ENCODE measurements at places on chromosomes 5 and 9. TPM values are rescaled to one million over a fixed set of nuclear protein-coding genes. Genes with fewer than 3 reads are reported as not detected.

Gene EDIL3
- total RNA-seq = 4.0 TPM

Gene GCNT4
- total RNA-seq = 2.3 TPM

DNA sequence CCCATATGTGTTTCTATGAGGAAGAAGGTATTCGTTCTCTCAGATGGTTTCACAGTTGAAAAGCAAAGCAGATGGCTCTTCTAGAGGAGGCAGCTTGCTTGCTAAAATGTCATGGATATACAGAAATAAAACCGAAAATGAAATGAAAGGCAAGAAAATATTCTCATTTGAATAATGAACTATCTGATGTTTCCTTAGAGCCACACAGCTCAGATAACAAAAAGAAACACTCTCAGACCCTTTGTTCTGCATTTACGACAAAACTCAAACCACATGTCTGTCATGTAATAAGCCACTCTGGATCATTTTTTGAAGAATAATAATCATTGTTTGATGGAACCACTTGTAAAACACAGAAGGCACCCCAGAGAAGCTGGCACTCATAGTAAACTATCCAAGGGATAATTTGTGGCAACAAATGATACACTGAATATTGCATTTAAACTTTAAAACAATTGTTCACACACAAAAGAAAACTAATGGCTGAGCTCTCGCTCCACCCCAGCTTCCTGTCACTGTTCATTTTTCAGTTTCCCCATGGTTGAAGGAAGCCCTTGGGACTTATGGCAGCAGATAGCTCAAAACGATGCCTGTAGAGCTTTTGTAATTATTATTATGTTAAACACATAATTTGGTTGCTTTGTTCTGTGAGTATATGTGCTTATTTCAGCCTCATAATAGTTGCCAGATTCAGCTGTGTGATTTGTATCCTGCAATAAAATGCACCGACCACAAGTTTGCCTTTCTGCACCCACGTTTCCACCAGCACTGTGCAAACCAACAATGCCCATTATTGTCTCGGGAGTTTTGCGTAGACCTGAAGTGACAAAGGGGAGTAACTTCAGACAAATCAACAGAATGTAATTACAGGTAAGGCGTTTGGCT lies 256.0 kb downstream of the TMEM167A start:
- no peaks in the 10 kb centered on the region for H3K27me3 ChIP-seq
- no peaks in the 10 kb centered on the region for H3K36me3 ChIP-seq
- no peak for DNase-seq
- no peak overlapping the region for H3K4me3 ChIP-seq
- H3K27ac ChIP-seq = no peak overlapping the region

DNA sequence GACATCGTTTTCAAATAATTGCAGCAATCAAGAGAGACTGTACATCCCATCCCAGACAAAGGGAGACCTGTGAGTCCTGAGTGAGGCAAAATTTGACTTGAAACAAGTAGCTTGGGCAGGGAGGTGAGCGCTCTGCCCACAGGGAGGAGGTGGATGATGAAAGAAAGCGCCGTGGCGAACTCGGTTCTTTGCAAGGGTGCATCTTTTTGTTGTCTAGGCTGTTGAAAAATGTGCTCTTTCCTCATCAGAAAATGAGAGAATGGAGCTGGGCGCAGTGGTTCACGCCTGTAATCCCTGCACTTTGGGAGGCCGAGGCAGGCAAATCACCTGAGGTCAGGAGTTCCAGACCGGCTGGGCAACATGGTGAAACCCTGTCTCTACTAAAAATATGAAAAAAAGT lies 150.5 kb downstream of the GAPVD1 start:
- H3K36me3 ChIP-seq = no peaks in the 10 kb centered on the region
- H3K4me3 ChIP-seq = no peak overlapping the region
- H3K4me1 ChIP-seq = peaks cover 19% of the 10 kb centered on the region
- no peaks in the 10 kb centered on the region for H3K27me3 ChIP-seq
- DNase-seq = no peak

- no peak for DNase-seq
- peak overlapping the region; percentile 21 for H3K27ac ChIP-seq
- H3K27me3 ChIP-seq = peaks cover 7% of the 10 kb centered on the region
- H3K36me3 ChIP-seq = no peaks in the 10 kb centered on the region
Observed at GRCh38 chr9:91945277-91946085, 4.5 kb downstream of the ROR2 start.

- no peak for DNase-seq
- H3K27me3 ChIP-seq = no peaks in the 10 kb centered on the region
- no peak overlapping the region for H3K4me3 ChIP-seq
- no peaks in the 10 kb centered on the region for H3K4me1 ChIP-seq
- no peak overlapping the region for H3K27ac ChIP-seq
- H3K36me3 ChIP-seq = no peaks in the 10 kb centered on the region
Observed at GRCh38 chr9:23220957-23221356, 605.1 kb downstream of the ELAVL2 start.

GRCh38 chr9:73839471-73839870 lies 657.7 kb upstream of the RORB start:
- H3K4me1 ChIP-seq = no peaks in the 10 kb centered on the region
- no peak for DNase-seq
- H3K27ac ChIP-seq = no peak overlapping the region
- no peaks in the 10 kb centered on the region for H3K36me3 ChIP-seq
- no peaks in the 10 kb centered on the region for H3K27me3 ChIP-seq

DNA sequence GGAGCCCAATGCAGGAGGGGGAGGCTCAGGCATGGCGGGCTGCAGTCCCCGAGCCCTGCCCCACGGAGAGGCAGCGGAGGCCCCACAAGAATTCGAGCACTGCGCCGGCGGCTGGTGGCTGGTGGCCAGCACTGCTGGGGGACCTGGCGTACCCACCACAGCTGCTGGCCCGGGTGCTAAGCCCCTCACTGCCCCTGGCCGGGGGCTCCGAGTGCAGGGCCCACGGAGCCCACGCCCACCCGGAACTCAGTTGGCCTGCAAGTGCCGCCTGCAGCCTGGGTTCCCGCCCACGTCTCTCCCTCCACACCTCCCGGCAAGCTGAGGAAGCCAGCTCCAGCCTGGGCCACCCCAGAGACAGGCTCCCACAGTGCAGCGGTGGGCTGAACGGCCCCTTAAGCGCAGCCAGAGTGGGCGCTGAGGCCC lies 780.3 kb downstream of the DTWD2 start:
- H3K36me3 ChIP-seq = no peaks in the 10 kb centered on the region
- H3K27me3 ChIP-seq = no peaks in the 10 kb centered on the region
- H3K4me3 ChIP-seq = no peak overlapping the region
- H3K4me1 ChIP-seq = no peaks in the 10 kb centered on the region

- no peaks in the 10 kb centered on the region for H3K36me3 ChIP-seq
- no peaks in the 10 kb centered on the region for H3K27me3 ChIP-seq
- no peak overlapping the region for H3K27ac ChIP-seq
- peaks cover 3% of the 10 kb centered on the region for H3K4me1 ChIP-seq
Observed at GRCh38 chr5:122316656-122317055, 4.6 kb downstream of the SNCAIP start.

- H3K4me1 ChIP-seq = no peaks in the 10 kb centered on the region
- H3K36me3 ChIP-seq = no peaks in the 10 kb centered on the region
- no peaks in the 10 kb centered on the region for H3K27me3 ChIP-seq
- DNase-seq = no peak
- H3K4me3 ChIP-seq = no peak overlapping the region
Observed at GRCh38 chr9:73565833-73566465, 414.3 kb downstream of the ANXA1 start.

GRCh38 chr9:116646661-116647514 lies 40.2 kb upstream of the TRIM32 start:
- H3K4me1 ChIP-seq = no peaks in the 10 kb centered on the region
- no peaks in the 10 kb centered on the region for H3K36me3 ChIP-seq
- H3K27me3 ChIP-seq = no peaks in the 10 kb centered on the region
- DNase-seq = no peak
- H3K27ac ChIP-seq = no peak overlapping the region

GRCh38 chr9:34575862-34576596 lies 13.5 kb downstream of the CNTFR start:
- no peak overlapping the region for H3K27ac ChIP-seq
- H3K4me1 ChIP-seq = peaks cover 8% of the 10 kb centered on the region
- DNase-seq = no peak
- H3K36me3 ChIP-seq = no peaks in the 10 kb centered on the region
- H3K27me3 ChIP-seq = no peaks in the 10 kb centered on the region

- H3K36me3 ChIP-seq = no peaks in the 10 kb centered on the region
- no peak overlapping the region for H3K27ac ChIP-seq
- no peak overlapping the region for H3K4me3 ChIP-seq
- H3K27me3 ChIP-seq = no peaks in the 10 kb centered on the region
- no peak for DNase-seq
Observed at GRCh38 chr5:93716453-93716852, 24.9 kb downstream of the POU5F2 start.

- H3K4me3 ChIP-seq = peak overlapping the region; percentile 41
- H3K27ac ChIP-seq = no peak overlapping the region
- no peaks in the 10 kb centered on the region for H3K36me3 ChIP-seq
- no peak for DNase-seq
Observed at GRCh38 chr5:37208883-37209797, 40.0 kb downstream of the CPLANE1 start.

DNA sequence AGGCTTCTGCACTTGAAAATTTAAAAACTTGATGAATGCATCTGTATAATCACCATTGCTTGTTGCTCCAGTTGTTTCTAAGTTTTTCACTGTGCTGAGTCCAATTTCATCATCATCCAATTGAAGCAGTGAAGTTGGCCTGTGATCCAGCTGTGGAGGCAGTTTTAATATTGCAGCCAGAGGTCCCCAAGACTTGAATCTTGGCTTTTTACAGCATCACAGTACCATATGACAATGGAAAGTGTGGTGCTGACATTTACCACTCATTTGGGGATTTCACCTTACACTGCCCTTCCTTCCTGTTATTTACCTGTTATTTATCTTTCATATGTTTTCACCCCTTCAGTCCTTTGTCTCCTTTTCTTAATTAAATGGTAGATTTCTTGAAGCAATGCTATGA lies 76.2 kb upstream of the SPIN1 start:
- no peak overlapping the region for H3K4me3 ChIP-seq
- no peak for DNase-seq
- H3K4me1 ChIP-seq = no peaks in the 10 kb centered on the region
- H3K27ac ChIP-seq = no peak overlapping the region
- H3K36me3 ChIP-seq = no peaks in the 10 kb centered on the region
- peaks cover 15% of the 10 kb centered on the region for H3K27me3 ChIP-seq

DNA sequence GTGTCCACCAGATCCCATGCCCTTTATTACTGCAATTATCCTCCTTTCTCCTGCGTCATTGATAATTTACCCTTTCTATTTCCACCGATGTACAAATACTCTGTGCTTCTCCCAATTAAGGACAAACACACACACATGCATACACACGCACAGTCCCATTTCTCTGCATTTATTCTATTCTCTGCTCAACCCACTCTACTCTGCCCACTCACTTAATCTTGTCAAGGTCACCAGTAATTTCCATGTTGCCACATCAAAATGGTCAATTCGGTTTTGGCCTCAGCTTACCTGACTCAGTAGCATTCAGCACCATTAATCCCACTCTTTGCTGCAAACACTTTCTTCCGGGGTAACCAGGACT lies 14.6 kb upstream of the STRBP start:
- H3K27ac ChIP-seq = no peak overlapping the region
- H3K36me3 ChIP-seq = no peaks in the 10 kb centered on the region
- DNase-seq = no peak
- no peaks in the 10 kb centered on the region for H3K27me3 ChIP-seq

Data from esophagus squamous epithelium (tissue), 5 donors.